ENCODE measurements at places on chromosomes 3 and 15. TPM values are rescaled to one million over a fixed set of nuclear protein-coding genes. Genes with fewer than 3 reads are reported as not detected.
A peak's percentile ranks its signal among the peaks of the same experiment; 100 is the strongest.

DNA sequence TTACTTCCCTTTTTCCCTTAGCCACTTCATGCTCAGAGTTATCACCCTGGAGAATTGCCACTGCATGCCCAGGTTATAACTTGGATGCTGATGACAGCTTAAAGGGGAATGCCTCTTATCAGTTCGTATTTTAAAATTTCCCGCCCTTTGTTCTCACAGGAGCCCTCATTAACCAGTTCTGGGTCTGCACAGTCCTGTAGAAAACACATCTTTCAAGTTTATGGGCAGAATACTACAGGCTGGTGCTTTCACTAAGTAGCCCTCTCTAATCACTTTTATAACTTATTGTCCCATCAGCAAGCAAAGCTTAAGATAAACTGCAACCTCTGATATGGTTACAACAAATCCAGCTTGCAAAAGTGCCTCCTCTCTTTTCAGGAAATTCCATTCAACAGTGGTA is 587.3 kb upstream of the UBE2E2 start:
- H3K4me1 ChIP-seq = no peaks in the 10 kb centered on the region
- no peak for DNase-seq
- H3K27me3 ChIP-seq = no peaks in the 10 kb centered on the region
- H3K36me3 ChIP-seq = no peaks in the 10 kb centered on the region

- H3K36me3 ChIP-seq = no peaks in the 10 kb centered on the region
- no peak overlapping the region for H3K27ac ChIP-seq
- H3K4me3 ChIP-seq = no peak overlapping the region
- DNase-seq = no peak
- H3K4me1 ChIP-seq = peaks cover 8% of the 10 kb centered on the region
These were observed 78.6 kb downstream of the SRGAP3 start for GRCh38 chr3:9170851-9171160.

- no peaks in the 10 kb centered on the region for H3K4me1 ChIP-seq
- H3K27ac ChIP-seq = no peak overlapping the region
- no peaks in the 10 kb centered on the region for H3K27me3 ChIP-seq
- DNase-seq = no peak
- no peaks in the 10 kb centered on the region for H3K36me3 ChIP-seq
These were observed 19.2 kb downstream of the DENND4A start for GRCh38 chr15:65772930-65773329.

GRCh38 chr3:66428733-66429132 is 72.1 kb downstream of the LRIG1 start:
- H3K27ac ChIP-seq = peak overlapping the region; percentile 21
- peak; percentile 45 for DNase-seq
- H3K4me1 ChIP-seq = peaks cover 32% of the 10 kb centered on the region
- H3K36me3 ChIP-seq = no peaks in the 10 kb centered on the region
- H3K4me3 ChIP-seq = no peak overlapping the region

- H3K27me3 ChIP-seq = no peaks in the 10 kb centered on the region
- peaks cover 20% of the 10 kb centered on the region for H3K4me1 ChIP-seq
- peaks cover 5% of the 10 kb centered on the region for H3K36me3 ChIP-seq
- DNase-seq = no peak
- H3K4me3 ChIP-seq = no peak overlapping the region
These were observed 11.5 kb downstream of the APH1B start for GRCh38 chr15:63288778-63289378.

The ZBTB20 gene
- total RNA-seq = 112 TPM

- H3K27ac ChIP-seq = no peak overlapping the region
- no peaks in the 10 kb centered on the region for H3K27me3 ChIP-seq
- no peaks in the 10 kb centered on the region for H3K36me3 ChIP-seq
- no peak for DNase-seq
- no peak overlapping the region for H3K4me3 ChIP-seq
- H3K4me1 ChIP-seq = peaks cover 10% of the 10 kb centered on the region
These were observed 117.0 kb upstream of the SAMMSON start for GRCh38 chr3:69882560-69882959.

- H3K4me3 ChIP-seq = no peak overlapping the region
- H3K36me3 ChIP-seq = peaks cover 42% of the 10 kb centered on the region
- peak overlapping the region; percentile 89 for H3K27ac ChIP-seq
These were observed 1.5 kb upstream of the GPX1 start for GRCh38 chr3:49359623-49360022.

The TMEM212 gene
- total RNA-seq = not detected

- no peak for DNase-seq
- H3K4me3 ChIP-seq = no peak overlapping the region
- H3K4me1 ChIP-seq = no peaks in the 10 kb centered on the region
- no peaks in the 10 kb centered on the region for H3K27me3 ChIP-seq
- no peak overlapping the region for H3K27ac ChIP-seq
- H3K36me3 ChIP-seq = peaks cover 15% of the 10 kb centered on the region
These were observed 91.5 kb downstream of the STT3B start for GRCh38 chr3:31624083-31624709.

GRCh38 chr3:5644773-5645670 is 457.5 kb downstream of the EDEM1 start:
- H3K27me3 ChIP-seq = no peaks in the 10 kb centered on the region
- DNase-seq = no peak
- no peaks in the 10 kb centered on the region for H3K36me3 ChIP-seq
- H3K4me3 ChIP-seq = no peak overlapping the region
- H3K27ac ChIP-seq = no peak overlapping the region

The GPR62 gene
- not detected for total RNA-seq

- H3K27ac ChIP-seq = no peak overlapping the region
- no peaks in the 10 kb centered on the region for H3K36me3 ChIP-seq
- no peak for DNase-seq
- H3K27me3 ChIP-seq = no peaks in the 10 kb centered on the region
- H3K4me1 ChIP-seq = no peaks in the 10 kb centered on the region
These were observed 40.5 kb upstream of the B3GNT5 start for GRCh38 chr3:183212565-183212964.
